Panc1 (cell line): ENCODE measurements at places on chromosomes 1 and 21. TPM values are rescaled to one million over a fixed set of nuclear protein-coding genes. Genes with fewer than 3 reads are reported as not detected.

- DNase-seq: no peak
These were observed 66.0 kb upstream of the HMGB4 start for GRCh38 chr1:33797849-33798248.

DNA sequence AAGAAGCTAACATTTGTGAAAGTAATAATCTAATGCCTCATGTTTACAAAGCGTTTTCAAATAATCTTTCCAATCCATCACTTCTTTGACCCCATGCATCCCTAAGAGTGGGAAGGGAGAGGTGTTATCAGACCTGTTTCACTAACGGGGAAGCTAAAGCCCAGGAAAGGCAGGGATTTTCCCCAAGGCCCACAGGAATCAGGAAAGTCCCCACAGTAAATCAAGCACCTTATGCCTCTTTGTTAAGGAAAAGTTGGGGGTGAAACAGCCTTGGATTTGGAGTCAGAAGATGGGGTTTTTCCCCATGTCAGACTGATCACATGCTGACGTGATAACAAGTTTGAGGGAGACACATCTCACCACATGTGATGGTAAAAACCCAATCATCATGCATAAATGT, 20.0 kb upstream of the ANGPTL7 start:
- no peak for DNase-seq

DNA sequence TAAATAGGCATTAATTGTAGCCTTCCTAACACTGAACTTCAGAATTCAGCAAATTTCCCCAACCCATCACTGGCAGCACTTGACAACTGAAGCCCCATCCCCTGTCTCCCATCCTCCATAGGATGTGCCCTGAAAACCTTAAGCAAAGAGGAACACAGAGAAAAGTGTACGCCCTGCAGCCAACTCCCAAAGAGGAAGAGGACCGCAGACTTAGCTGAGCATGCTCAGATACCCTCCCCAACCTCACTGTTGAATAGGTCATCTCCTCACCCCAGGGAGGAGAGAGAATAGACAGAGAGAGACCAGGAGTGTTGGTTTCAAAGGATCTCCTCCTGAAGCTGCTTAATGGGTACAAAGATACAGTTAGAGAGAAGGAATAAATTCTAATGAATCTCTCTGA, 50.5 kb downstream of the CD2 start:
- no peak for DNase-seq

DNA sequence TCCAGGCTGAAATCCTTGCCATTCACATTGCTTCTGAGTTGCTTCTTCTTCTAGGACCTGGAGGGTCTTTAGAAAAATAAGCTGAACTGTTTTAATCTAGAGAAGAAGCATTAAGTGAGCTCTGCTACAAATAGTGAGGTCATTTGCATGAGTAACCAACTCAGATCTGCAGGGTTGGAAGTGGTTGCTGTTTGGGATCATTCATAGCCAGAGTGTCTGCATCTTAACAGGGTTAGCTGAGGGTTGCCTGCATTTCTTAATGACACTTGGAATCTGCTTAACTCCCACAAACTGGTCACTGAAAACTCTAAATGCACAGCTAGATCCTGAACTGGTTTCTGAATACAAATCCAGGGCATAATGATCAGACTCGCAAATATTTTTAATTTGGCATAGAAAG, 9.9 kb downstream of the CNIH3 start:
- DNase-seq: no peak

RNU1-1 gene
- 1,290 TPM for total RNA-seq

DNA sequence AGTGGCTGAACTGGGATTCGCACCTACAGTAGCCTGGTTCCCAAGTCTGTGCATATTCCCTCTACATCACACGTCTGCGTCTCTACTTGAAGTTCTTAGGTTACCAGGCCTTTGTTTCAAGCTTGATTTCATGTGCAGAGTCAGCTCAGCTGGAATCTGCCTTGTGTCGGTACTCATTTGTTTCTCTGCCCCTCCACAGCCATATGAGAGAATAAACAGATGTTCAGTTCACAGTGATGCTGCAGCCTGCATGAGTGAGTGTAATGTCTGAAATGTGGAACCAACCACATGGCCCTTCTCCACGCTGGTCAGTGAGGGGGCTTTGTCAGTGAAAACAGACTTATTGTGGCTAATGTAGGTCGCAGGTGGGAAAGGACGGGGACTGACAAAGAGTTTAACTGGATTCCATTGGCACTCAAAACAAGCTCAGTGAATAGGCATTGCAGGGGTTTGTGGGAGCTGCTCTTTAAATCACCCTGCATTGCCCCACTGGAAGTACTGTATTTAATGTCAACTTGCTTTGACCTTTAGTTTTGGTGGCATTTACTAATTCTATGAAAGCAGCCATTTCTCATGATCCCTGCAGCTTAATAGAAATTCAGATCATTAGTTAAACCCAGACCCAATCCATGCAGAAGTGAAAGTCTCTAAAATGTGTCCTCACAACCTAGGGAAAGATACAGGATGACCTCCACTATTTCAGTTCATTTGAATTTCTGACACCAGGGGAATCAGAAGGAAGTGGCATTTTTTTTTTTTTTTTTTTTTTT, 136.4 kb upstream of the FAM78B start:
- no peak for DNase-seq

- no peak for DNase-seq
These were observed 54.9 kb upstream of the WASF2 start for GRCh38 chr1:27544834-27545233.

DNA sequence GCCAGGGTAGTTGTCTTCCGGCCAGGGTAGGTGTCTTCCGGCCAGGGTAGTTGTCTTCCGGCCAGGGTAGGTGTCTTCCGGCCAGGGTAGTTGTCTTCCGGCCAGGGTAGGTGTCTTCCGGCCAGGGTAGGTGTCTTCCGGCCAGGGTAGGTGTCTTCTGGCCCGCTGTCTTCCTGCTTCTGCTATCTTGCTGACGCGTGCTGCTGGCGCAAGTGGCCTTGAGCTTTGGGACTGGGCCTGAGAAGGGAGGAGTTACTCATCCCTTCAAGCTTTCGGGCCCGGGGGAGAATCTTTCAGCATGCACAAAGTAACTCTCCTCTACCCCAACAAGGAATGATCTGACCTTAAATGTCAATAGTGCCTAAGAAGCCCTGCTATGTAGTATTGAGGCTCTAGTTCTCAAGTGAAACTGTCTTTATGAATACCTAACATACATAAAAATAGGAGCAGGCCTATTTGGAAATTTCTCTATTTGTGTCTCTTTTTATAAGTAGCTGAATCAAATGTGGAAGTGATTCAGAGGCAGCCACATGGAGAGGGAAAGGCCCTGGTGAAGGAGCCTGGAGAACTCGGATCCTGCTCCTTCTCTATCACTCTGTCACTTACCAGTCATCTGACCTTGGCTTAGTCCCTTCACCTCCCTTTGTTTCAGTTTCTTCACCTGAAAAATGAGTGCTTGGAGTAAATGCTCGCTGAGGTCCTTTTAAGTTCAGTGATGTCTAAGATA, 65.6 kb downstream of the RGL1 start:
- DNase-seq: no peak

CDCA8 gene
- total RNA-seq: 56.5 TPM

DNA sequence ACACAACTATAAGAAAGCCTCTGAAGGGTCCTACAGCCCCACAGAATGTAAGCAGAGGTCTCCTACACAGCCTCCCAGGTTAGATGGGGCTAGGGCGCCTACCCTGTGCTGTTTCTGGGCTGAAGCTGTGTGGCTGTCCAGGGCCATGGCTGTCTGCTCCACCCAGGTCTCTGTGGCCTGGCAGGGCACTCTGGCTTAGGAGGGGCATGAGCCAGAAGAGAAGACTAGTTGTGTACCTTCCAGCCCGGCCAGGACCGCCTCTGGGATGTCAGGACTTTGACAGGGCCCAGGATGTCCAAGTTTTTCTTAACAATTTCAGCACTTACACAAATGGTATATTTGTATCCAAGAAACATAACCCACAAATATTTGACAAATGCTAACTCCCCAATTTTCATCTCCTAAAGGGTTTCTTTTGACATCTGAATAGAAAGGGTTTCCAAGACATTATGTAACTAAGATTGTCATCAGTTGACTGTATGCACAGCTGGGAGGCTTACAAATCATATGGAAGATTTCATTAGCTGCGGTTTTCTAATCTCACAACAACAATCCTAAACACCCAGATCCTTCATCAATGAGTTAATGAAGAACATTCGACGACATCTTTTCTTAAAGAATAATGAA, 80.5 kb downstream of the HSF2BP start:
- DNase-seq: no peak

GRCh38 chr21:42190486-42190863, 28.5 kb upstream of the ABCG1 start:
- no peak for DNase-seq

- DNase-seq: no peak
These were observed 1.9 kb downstream of the BTF3L4 start for GRCh38 chr1:52057876-52058415.

DNA sequence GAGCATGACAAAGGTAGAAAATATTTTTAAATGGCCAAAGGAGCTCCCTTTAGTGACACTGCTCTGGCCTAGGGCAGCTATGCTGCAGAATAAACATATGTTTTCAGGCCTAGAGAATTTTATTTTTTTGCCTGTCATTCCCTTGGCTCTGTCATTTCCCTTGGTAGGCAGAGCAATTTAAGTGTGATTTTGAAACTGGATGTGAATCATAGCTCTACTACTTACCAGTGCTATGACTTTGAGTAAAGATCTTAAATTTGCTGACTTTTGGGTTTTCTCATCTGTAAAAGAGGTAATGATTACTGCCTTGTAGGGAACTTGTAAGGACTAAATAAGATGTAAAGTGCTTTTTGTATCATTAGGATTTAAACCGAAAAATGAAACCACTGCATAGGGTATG, 189.0 kb upstream of the ZRANB2 start:
- DNase-seq: no peak

GRCh38 chr1:231636157-231636556, 9.6 kb downstream of the DISC1 start:
- DNase-seq: no peak

DNA sequence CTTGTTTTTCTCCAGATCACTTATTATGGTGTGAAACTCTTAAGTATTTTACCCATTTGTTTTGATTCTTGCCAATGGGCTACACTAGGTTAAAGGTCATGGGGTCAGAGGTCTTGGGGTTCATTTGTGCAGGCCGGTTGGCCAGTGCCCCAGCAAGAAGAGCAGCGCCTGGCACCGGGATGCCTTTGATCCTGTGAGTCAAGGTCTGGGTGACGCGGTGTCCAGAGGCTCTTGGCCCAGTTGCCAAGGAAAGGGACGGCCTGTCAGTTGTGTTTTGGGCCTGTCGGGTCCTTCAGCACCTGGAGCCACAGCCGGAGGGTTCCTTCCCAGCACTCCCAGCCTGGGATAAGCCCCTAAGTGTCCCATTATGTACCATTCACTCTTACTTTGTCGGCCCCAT, 25.1 kb downstream of the RHBG start:
- DNase-seq: no peak
